Activated naive CD4-positive, alpha-beta T cell (primary cell): ENCODE measurements at places on chromosomes 5 and 9.

GRCh38 chr9:35568196-35568595 is 36.9 kb upstream of the TESK1 start:
- no peak for DNase-seq

- no peak for DNase-seq
Measured at GRCh38 chr9:15543047-15543813, 9.6 kb upstream of the CCDC171 start.

DNA sequence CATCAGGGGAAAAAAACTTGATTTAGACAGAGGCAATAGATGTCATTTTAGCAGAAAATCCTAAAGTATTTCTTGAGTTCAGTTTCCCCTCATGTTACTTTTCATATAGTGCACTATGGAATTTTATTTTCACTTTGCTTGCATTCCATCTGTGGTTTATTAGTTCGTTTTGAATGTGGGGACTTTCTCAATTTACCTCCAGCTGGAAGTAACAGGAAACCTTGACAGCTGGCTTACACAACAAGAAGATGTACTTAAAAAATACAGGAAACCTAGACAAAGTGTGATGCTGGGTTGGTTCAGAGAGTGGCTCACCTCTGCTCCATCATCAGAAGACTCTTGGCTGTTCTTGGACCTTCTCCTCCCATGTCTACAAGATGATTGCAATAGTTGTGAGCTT is 567.0 kb downstream of the CETN3 start:
- no peak for DNase-seq

- no peak for DNase-seq
Measured at GRCh38 chr9:22373636-22374035, 73.0 kb upstream of the DMRTA1 start.

DNA sequence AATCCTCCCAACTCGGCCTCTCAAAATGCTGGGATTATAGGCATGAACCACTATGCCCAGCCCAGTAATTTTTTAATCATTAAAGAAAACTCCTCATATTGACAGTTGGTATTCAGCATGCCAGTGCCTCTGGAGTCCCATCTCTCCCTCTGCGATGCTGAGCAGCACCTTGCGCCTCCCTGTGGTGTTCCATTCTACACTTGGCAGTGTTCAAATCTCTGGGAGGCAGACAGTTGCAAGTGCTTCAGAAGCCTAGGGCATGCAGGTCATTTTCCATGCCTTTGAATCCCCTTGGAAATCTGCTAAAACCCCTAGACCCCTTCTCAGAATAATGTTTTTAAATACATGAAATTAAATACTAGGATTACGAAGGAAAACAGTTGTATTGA is 41.3 kb downstream of the GARNL3 start:
- no peak for DNase-seq

- DNase-seq, result no peak
Measured at GRCh38 chr9:83472764-83473163, 65.4 kb downstream of the FRMD3 start.

DNA sequence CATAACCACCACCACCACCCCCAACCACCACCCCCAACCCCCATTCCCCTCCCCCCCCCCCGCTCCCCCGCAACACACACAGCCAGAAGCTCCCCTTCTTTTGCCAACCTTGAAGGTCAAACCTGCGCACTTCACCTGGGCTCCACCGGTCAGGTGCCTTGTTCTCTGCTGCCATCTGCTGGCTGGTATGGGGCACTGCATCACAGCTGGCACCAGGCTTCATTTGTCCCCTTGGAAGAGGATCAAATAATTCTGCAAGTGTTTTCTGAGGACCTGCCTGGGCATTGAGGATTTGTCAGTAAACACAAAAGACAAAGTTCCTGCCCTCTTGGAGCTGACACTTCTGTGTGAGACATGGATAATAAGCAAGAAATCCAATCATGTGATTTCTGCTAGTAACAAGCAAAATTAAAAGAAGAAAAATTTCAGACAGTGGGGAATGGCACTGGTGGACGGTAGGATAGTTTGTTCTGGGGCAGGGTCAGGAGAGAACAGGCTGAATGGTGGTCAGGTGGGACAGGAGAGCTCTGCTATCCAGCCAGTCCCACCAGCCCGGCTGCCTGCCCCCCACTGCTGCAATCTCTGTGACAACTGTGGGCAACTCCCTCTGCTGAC is 55.6 kb upstream of the LMX1B start:
- DNase-seq, result peak; percentile 48

- no peak for DNase-seq
Measured at GRCh38 chr5:171689853-171690417, 95.7 kb upstream of the SMIM23 start.

DNA sequence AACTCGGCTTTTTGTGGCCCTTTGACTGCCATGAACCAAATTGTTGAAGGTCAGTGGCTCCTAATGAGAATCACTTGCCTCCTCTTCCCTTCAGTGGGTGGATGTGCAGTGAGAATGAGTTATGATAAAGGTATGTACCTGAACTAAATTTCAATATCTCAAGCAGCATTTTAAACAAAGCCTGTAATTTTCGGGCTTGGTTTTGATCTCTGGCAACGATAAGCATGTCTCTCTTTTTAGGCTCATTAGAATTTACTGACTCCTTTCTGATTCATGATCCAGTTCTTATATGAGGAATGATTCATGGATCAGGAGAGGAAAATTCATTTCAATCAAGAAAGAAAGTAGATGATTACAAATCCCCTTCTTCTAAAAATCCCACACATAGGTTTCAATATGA is 305.5 kb downstream of the ARRDC3 start:
- no peak for DNase-seq

- DNase-seq, result no peak
Measured at GRCh38 chr5:1255081-1255561, 29.9 kb downstream of the SLC6A18 start.

DNA sequence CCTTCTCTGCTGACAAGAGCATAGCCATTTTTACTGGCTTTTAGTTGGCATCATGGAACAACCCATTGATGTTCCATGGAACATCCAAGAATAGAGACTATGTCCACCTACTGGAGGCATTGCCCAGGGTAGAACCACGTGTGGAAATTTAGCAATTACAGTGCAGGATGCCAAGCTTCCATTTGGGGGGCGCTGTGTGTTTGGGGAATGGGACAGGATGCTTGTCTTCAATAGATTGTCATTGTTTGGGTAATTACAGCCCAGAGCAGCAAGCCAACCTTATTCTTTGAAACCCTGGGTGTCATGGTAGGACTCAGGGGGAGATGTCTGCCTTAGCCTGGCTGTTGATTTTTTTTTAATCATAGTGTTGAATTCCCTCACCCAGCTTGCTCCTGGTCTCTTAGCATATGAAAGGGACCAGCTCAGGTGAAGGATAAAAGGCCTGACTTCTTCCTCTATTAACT is 171.1 kb downstream of the DOCK2 start:
- DNase-seq, result no peak

GRCh38 chr5:1432296-1432695 is 12.9 kb downstream of the SLC6A3 start:
- DNase-seq, result no peak

DNA sequence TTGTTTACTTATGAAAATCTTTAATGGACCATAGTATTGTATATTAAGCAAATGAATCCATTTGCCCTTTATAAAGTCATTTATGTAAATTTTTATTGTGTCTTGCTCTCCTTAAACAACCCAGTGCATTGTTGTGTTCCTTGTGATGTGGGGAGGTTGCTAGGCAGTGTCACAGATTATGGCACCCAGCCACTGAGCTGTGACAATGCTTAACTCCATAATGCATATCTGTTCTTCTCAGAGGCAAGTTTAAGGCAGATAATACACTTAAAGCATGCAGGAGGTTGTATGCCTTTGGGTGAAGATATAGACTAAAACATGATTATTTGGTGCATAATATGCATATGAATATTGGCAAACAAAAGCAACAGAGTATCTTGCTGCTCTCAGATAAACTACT is 269.6 kb upstream of the RIOK2 start:
- no peak for DNase-seq

GRCh38 chr9:116280529-116280928 is 126.9 kb downstream of the PAPPA start:
- no peak for DNase-seq

GRCh38 chr5:73295921-73296320 is 122.9 kb downstream of the TMEM174 start:
- DNase-seq, result no peak

DNA sequence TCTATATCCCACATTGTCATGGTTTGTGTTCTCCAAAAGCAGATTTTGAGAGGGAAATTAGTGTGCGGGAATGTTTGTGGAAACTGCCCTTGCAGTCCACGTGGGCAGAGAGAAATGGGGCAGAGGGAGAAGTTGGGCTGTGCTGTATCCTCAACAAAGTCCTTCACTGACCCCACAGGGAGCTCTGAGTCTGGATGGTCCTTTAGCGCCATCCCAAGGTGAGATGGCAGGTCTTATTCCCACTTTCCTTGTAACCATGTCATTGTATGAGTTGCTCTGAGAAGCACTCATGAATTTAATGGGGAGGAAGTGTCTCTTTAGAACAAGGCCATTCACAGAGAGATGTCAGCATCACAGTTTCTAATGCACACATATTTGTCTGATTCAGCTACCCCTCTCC is 127.1 kb downstream of the ANKRD18B start:
- no peak for DNase-seq

DNA sequence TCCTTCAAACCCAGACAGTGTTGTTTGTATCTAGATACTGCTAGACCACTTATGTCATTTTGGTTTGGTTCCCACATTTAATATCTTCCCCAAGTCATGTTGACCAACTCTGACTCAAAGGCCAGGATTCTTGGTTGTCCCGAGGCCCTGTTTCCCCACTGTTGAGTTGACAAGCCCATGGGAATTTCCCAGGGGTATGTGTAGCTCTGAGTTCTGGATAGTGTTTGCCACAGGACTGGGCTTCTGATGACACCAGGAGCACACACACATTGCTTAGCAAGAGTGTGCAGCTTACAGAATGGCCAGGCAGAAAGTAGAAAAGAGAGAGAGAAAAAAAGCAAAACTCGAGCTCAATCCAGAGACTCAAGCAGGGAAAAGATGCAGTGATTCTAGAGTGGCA is 214.4 kb downstream of the NXNL2 start:
- no peak for DNase-seq

- no peak for DNase-seq
Measured at GRCh38 chr9:76681556-76681955, 82.7 kb upstream of the PCA3 start.

- DNase-seq, result no peak
Measured at GRCh38 chr9:123645762-123646161, 284.2 kb downstream of the DENND1A start.

DNA sequence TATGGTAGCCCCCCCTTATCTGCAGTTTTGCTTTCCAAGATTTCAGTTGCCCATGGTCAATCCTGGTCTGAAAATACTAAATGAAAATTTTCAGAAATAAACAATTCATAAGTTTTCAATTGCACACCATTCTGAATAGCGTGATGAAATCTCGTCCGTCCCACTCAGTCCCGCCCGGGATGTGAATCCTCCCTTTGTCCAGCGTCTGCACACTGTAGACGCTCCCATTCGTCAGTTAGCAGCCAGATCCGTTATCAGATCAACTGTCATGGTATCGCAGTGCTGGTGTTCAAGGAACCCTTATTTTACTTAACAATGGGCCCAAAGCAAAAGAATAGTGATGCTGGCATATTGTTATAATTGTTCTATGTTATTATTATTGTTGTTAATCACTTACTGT is 98.6 kb downstream of the TMEM215 start:
- no peak for DNase-seq

DNA sequence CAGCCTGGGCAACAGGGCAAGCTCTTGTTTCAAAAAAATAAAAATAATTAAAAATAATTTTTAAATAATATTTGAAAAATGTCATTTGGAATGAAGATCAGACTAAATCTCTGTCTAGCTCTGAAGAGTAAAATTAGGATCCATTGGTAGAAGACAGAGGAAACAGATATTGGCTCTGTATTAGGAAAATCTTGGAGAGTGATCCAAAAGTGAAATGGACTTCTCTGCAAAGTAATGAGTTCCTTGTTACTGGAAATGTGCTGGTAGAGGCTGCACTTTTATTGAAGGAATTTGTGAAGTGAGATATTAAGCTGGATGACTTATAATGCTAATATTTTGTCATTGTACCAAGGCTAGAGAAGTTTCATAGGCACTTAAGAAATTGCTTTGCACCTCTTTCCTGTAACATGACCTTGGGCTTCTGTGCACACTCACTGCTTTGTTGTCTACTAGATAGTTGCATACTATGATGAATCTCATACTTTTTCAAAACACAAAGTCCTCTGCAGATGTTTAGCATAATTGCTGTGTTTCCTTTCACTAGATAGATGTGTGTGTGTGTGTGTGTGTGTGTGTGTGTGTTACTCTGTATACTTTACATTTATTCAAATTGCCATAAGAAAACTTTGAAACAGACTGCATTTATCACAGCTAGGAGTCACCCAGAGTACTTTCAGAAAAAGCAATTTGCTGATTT is 13.1 kb downstream of the THBS4 start:
- no peak for DNase-seq

GRCh38 chr5:103224118-103224893 is 34.3 kb upstream of the MACIR start:
- DNase-seq, result no peak
